ENCODE measurements at places on chromosomes 5 and 9.

DNA sequence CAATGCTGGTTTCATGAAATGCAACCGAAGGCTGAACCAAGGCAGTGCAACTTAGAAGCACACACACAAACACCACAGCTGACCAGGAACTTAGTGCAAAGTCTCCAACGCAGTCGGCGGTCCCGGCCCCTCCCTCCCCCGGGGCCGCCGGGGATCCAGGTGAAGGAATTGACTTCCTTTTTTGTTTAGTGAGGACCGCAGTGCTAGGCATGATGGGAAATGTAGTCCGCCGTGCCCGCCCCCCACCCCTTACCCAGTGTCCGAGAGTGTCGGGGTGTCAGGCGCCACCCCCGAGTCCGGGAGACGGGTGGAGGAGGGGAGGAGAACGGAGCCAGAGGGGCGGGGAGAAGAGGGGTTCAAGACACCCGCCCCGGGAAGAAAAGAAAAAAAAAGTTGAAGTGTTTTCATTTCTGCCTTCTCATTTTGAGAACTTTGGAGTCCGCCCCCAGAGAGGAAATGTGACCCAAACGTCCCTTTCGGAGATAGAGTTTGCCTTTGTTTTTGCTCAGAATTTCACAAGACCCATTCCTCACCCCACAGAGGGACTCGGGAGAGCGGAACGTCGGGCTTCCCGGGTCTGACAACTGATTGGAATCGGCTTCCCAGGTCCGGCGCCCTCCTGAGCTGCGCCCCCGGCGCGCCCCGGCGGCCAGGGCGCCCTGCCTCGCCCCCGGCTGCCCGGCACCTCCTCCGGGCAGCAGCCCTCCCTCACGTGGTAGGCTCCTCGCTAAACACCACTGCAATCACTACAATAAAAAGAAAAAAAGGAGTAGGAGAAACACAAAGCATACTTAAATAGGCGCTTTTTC lies 2.0 kb downstream of the IER5L start:
- no peaks in the 10 kb centered on the region for H3K27me3 ChIP-seq
- no peaks in the 10 kb centered on the region for H3K36me3 ChIP-seq
- peak; percentile 92 for DNase-seq
- H3K4me3 ChIP-seq = peak overlapping the region; percentile 52
- H3K27ac ChIP-seq = peak overlapping the region; percentile 99
- peaks cover 14% of the 10 kb centered on the region for H3K4me1 ChIP-seq

GRCh38 chr5:107853696-107854095 lies 183.0 kb upstream of the EFNA5 start:
- no peaks in the 10 kb centered on the region for H3K27me3 ChIP-seq
- no peaks in the 10 kb centered on the region for H3K4me1 ChIP-seq
- H3K27ac ChIP-seq = no peak overlapping the region
- DNase-seq = no peak

DNA sequence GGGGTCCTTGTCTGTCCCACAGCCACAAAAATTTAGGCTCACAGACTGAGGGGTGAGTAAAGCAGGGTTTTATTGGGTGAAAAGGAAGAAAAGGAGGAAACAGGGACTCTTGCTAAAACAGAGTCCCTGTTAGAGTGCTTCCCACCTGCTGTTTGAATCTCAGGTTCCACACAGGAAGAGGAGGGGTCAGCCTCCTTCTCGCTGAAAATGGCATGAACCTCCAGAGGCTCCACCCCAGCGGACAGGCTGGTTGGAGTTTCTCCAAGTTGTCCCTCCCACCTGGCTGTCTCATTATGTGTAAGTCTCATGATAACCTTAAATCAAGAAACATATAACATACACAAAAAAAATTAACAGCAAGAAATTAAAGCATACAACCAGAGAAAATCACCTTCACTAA lies 28.3 kb upstream of the UHRF2 start:
- DNase-seq = no peak
- H3K27me3 ChIP-seq = no peaks in the 10 kb centered on the region
- no peaks in the 10 kb centered on the region for H3K4me1 ChIP-seq
- H3K4me3 ChIP-seq = no peak overlapping the region

GRCh38 chr5:177546258-177546741 lies 8.1 kb downstream of the FAM193B start:
- no peaks in the 10 kb centered on the region for H3K36me3 ChIP-seq
- no peaks in the 10 kb centered on the region for H3K27me3 ChIP-seq
- H3K4me1 ChIP-seq = peaks cover 6% of the 10 kb centered on the region
- no peak overlapping the region for H3K27ac ChIP-seq
- DNase-seq = no peak

DNA sequence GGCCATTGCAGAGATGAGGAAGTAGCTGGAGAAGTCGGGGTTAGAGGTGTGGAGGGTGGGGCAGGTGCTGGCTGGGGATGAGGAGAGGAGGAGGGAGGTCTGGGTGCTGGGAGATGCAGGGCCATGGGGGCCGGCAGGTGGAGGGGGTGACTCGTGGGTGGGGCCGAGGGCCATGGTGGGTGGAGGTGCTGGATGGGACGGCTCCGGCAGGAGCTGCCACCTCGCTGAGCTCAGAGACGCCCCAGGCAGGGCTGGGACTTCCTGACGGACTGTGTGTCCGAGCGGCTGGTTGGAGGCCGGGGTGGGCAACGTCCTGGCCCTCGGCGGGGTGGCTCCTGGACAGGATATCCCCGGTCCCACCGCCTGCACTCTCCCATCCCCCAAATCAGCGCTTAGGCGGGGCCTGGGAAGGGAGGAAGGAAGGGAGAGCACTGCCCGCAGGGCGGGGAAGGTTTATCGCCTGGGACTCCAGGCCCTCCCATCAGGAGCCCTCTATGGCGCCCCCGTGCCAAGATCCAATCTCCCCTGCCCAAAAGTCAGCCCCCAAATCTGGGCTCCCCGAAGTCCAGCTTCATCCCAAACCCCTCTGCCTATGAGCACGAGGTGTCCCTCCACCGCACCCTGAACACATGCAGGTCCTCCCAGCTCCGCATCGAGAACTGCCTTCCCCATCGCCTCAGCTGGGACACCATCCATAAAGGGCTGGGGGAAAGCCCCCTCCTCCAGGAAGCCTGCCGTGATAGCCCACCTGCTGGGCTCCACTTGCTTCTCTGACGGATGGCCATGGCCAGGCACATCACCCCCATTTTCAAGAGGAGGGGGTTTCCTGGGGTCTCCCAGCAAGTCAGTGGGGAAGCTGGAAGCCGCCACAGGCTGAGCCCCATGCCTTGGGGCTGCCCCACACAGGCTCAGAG lies 58.3 kb upstream of the NOTCH1 start:
- no peaks in the 10 kb centered on the region for H3K36me3 ChIP-seq
- DNase-seq = no peak
- no peak overlapping the region for H3K4me3 ChIP-seq

DNA sequence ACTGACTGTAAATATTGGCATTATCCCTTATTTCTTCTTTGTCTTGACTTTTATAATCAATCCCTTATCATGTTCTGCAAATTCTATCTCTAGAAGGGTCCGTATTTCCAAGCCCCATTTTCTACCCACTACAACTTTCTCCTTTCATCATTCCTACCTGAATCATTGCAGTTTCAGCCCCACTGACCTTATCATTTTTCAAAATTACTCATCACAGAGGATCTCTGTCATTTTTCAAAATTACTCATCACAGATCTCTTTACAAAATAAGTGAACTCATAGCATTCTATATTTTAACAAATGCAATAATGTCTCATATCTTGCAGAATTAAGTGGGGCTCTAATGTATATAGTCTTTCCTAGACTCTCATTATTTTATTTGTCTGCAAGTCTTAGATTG lies 256.9 kb upstream of the COX7C start:
- no peak for DNase-seq
- no peaks in the 10 kb centered on the region for H3K4me1 ChIP-seq
- no peak overlapping the region for H3K27ac ChIP-seq

GRCh38 chr5:105751908-105752307 lies 1918.8 kb downstream of the EFNA5 start:
- H3K27me3 ChIP-seq = peaks cover 3% of the 10 kb centered on the region
- no peaks in the 10 kb centered on the region for H3K36me3 ChIP-seq
- H3K27ac ChIP-seq = no peak overlapping the region
- no peaks in the 10 kb centered on the region for H3K4me1 ChIP-seq
- DNase-seq = no peak

DNA sequence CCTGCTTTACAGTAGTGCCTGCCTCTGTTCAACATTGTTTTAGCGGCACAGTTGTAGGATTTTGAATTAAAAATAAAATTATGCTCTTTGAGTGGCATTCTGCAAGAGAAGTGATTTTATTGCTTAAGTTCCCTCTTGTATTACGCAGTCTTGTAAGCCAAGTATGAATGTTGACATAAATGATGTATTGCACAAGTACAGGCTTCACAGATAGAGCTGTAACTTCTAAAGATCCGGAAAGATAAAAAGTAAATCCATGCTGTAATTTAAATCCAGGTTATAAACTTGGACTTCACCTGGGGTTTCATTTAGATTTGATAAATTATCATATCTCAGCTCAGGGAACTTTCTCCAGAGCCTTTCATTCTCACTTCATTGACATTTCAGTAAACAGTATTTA lies 1114.7 kb downstream of the PTPRD start:
- H3K4me1 ChIP-seq = no peaks in the 10 kb centered on the region
- no peak for DNase-seq
- no peaks in the 10 kb centered on the region for H3K27me3 ChIP-seq

DNA sequence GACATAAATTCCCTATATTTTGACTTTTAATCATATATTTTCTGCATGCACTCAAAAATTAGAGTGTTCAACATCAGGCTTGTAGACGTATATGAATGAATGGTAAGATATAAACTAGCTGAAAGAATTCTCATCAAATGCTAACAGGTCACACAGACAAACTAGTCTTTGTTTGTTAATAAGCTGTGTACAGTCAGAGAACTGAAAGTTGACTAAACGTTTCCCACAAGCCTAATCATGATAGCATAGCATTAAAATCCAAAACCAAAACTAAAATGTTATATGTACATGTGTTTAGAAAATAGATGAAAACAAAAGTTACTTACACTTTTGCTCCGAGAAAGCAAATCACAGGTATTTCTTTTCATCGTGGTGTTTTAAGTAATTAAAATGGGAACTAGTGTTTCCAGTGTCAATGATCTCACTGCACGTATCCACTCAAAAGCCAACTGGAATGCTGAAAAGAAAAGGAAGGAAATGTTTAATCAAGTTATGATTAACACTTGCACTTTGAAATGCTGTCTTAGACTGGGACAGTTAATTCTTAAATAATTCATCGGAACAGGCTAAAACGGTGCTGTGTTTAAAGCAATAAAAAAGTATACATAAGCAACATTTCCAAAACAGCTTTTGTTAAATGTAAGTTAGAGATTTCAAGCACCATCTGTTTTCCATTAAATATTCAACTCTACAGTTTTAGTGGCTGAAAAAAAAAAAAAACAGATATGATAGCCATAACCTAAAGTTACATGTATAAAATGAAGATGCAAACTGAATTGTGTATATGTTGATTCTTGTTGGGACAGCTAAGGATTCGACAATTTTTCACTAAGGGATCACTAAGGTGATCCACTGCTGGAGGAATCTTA lies 291.9 kb upstream of the PDE4D start:
- no peak overlapping the region for H3K4me3 ChIP-seq
- no peaks in the 10 kb centered on the region for H3K27me3 ChIP-seq
- no peaks in the 10 kb centered on the region for H3K4me1 ChIP-seq
- H3K27ac ChIP-seq = no peak overlapping the region

DNA sequence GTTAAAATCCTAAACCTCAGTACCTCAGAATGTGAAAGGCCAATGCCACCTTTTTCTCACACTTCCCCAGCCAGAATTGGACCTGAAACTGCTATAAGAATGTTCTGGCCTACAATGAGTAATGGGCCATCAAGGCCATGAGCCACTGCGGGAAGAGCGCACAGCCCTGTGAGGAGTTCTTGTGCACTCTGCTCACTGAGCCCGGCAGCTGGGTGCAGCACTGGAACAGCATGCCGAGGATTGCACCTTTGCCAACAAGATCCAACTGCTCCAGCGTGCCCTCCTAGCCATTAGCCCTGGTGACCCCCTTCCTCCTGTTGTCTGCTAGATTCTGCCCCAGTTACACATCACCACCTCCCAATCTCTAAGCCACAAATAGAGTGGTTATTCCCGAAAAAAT lies 758.1 kb downstream of the PRELID2 start:
- no peaks in the 10 kb centered on the region for H3K4me1 ChIP-seq
- no peaks in the 10 kb centered on the region for H3K27me3 ChIP-seq
- H3K4me3 ChIP-seq = no peak overlapping the region
- no peak overlapping the region for H3K27ac ChIP-seq
- no peak for DNase-seq
- H3K36me3 ChIP-seq = no peaks in the 10 kb centered on the region

DNA sequence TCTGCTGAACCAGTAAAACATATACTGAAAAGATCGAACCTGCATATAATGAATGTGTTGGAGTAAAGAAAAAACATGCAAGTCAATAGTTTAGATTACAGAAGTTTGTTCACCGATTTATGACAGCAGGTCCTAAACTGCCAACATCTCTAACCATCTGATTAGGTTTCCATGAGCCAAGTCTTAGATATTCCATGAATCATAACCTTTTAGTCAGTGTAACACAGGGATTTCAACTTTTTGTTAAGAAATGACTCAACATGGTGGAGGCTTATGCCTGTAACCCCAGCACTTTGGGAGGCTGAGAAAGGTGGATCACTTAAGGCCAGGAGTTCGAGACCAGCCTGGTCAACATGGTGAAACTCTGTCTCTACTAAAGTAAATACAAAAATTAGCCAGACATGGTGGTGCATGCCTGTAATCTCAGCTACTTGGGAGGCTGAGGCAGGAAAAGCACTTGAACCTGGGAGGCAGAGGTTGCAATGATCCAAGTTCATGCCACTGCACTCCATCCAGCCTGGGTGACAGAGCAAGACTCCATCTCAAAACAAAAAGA lies 38.7 kb downstream of the APC start:
- no peaks in the 10 kb centered on the region for H3K36me3 ChIP-seq
- H3K27ac ChIP-seq = no peak overlapping the region
- no peaks in the 10 kb centered on the region for H3K4me1 ChIP-seq
- no peak overlapping the region for H3K4me3 ChIP-seq

- peak; percentile 26 for DNase-seq
- H3K4me3 ChIP-seq = no peak overlapping the region
- no peak overlapping the region for H3K27ac ChIP-seq
- H3K27me3 ChIP-seq = no peaks in the 10 kb centered on the region
These were observed 78.3 kb downstream of the CEP120 start for GRCh38 chr5:123344816-123345426.

GRCh38 chr5:9468060-9468388 lies 77.9 kb downstream of the SEMA5A start:
- DNase-seq = no peak
- H3K27me3 ChIP-seq = no peaks in the 10 kb centered on the region
- H3K4me1 ChIP-seq = peaks cover 2% of the 10 kb centered on the region
- no peak overlapping the region for H3K27ac ChIP-seq

- no peaks in the 10 kb centered on the region for H3K27me3 ChIP-seq
- peaks cover 6% of the 10 kb centered on the region for H3K4me1 ChIP-seq
- DNase-seq = no peak
- no peak overlapping the region for H3K27ac ChIP-seq
- H3K36me3 ChIP-seq = no peaks in the 10 kb centered on the region
These were observed 93.5 kb downstream of the GLDC start for GRCh38 chr9:6552033-6552432.

GRCh38 chr5:27217155-27217956 lies 179.0 kb upstream of the CDH9 start:
- H3K27ac ChIP-seq = no peak overlapping the region
- no peak overlapping the region for H3K4me3 ChIP-seq
- no peaks in the 10 kb centered on the region for H3K36me3 ChIP-seq
- no peaks in the 10 kb centered on the region for H3K4me1 ChIP-seq
- no peaks in the 10 kb centered on the region for H3K27me3 ChIP-seq

- no peak overlapping the region for H3K27ac ChIP-seq
- no peaks in the 10 kb centered on the region for H3K36me3 ChIP-seq
- H3K27me3 ChIP-seq = no peaks in the 10 kb centered on the region
- no peaks in the 10 kb centered on the region for H3K4me1 ChIP-seq
- no peak overlapping the region for H3K4me3 ChIP-seq
These were observed 94.5 kb downstream of the PDE4D start for GRCh38 chr5:59798862-59799667.
